ENCODE measurements at places on chromosomes 7 and 10.

GRCh38 chr10:98020784-98021183 is 9.6 kb downstream of the CRTAC1 start:
- DNase-seq, result no peak

- peak; percentile 94 for DNase-seq
These were observed 70.7 kb downstream of the PRKAG2 start for GRCh38 chr7:151806204-151806603.

- DNase-seq, result no peak
These were observed 7.5 kb upstream of the GGCT start for GRCh38 chr7:30511973-30512662.

GRCh38 chr7:159061674-159062212 is 82.9 kb downstream of the VIPR2 start:
- DNase-seq, result no peak

DNA sequence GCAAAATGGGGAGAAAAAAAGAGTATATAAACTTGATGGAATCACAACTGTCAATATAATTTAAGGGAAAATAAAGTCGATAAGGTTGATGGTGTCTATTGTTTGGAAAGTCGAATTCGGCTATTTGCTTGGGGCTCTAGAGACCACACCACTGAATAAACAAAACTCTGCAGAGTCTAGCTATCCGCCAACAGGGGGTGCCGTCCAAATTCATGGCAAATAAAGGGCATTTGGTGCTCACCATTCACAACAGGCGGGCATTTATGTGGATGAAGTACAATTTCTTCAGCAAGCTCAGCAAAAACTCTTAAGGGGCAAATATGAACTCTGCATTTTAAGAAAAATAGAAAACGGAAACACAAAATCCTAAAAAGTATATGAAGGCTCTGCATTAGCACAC is 23.3 kb downstream of the CD36 start:
- no peak for DNase-seq

- no peak for DNase-seq
These were observed 145.1 kb downstream of the DOCK4 start for GRCh38 chr7:112061051-112061450.

- DNase-seq, result no peak
These were observed 45.6 kb downstream of the ZNF487 start for GRCh38 chr10:43482319-43483078.

- DNase-seq, result no peak
These were observed 95.6 kb upstream of the MKI67 start for GRCh38 chr10:128221807-128222206.

- DNase-seq, result peak; percentile 61
These were observed 15.1 kb upstream of the NME8 start for GRCh38 chr7:37833107-37833817.

GRCh38 chr10:52653263-52653909 is 119.2 kb downstream of the MBL2 start:
- no peak for DNase-seq

GRCh38 chr10:31836569-31837406 is 91.8 kb downstream of the ARHGAP12 start:
- peak; percentile 21 for DNase-seq

GRCh38 chr7:30988351-30989005 is 24.7 kb downstream of the GHRHR start:
- DNase-seq, result no peak

- no peak for DNase-seq
These were observed 292.5 kb downstream of the TCERG1L start for GRCh38 chr10:131018886-131019500.

DNA sequence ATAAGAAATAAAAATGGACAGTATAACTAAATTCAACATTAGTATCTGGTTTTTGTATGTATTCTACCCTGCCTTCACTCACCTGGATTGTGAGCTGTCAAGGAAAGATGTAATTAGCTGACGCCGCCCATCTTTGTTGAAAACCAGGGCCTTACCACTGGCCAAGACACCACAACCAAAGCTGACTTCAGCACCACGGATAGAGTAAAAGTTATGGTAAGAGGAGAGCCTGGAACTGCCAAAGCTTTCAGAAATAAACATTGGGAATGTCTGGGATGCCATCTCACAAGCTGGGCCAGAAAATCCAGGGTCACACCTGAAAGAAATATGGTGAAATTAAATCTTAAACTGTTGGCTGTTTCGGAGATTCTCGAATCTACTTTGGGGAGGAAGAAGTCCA is 190.1 kb upstream of the SLC26A5 start:
- DNase-seq, result no peak

GRCh38 chr7:151252961-151253711 is 4.6 kb upstream of the SMARCD3 start:
- no peak for DNase-seq

DNA sequence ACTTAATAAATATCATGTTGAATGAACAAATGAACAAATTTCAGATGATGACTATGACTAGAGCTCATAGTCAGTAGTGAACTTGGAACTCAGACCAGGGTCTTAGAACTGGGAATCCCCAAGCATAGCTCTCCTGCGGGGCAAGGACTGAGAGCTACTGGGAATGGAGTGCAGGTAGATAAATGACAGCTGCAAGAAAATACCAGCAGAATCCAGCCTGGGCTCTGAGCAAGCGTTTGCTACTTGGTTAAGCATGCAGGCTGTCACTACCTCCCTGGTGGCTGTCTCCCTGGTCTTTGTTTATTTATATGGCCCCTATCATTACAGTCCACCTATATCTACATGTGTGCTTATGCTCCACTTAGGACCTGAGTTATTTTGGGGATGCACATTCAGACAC is 208.4 kb downstream of the POU6F2 start:
- no peak for DNase-seq
